ENCODE measurements at places on chromosomes 11 and 22.

GRCh38 chr11:46917762-46918082 lies 628 bp downstream of the LRP4 start:
- no peak for DNase-seq

- DNase-seq: no peak
Measured at GRCh38 chr11:30328681-30329080, 5.8 kb downstream of the ARL14EP start.

GRCh38 chr11:33651990-33652389 lies 48.6 kb downstream of the C11orf91 start:
- no peak for DNase-seq

DNA sequence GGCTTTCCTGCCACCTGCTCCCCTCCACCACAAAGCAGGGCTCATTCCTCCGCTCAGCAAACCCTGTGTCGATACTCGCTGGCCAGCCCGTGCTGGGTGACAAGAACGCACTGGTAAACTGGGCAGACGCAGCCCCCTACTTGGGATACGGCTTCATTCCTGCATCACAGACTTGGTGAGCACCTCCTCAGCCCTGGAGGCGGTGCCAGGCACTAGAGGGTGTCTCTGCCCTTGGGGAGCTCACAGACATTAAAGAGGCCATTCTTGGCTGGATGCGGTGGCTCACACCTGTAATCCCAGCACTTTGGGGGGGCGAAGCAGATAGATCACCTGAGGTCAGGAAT lies 6.0 kb downstream of the ZDHHC24 start:
- DNase-seq: no peak

DNA sequence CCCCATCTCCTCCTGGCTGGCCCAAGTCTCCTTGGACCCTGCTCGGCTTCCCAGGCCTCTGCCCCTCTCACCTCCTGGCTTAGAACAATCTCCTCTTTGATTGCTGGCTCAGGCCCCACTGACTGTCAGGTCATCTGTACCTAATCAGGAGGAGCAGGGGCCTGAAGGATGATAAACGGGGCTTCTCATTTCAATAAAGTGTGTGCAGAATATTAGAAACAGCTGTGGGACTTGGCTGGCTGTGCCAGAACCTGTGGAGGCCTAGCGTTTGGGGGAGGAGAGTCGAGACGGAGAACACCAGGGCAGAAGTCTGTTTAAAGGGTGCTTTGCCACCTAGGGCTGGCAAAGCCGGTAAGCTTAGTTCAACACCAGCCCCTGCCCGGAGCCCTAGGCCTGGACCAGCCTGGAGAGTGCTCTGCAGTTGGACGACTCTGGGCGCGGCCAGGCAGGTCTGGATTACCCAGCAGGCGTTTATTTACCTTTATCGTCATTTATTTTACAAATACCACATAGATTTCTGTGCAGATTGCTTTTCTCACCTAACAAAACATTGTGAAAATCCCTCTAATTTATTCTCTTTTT lies 10.1 kb upstream of the VSIG10L2 start:
- no peak for DNase-seq

- DNase-seq: no peak
Measured at GRCh38 chr11:14273895-14274294, 85.1 kb downstream of the RRAS2 start.

Measured in HFF-Myc (cell line).